ENCODE measurements at places on chromosomes 11 and 22.

DNA sequence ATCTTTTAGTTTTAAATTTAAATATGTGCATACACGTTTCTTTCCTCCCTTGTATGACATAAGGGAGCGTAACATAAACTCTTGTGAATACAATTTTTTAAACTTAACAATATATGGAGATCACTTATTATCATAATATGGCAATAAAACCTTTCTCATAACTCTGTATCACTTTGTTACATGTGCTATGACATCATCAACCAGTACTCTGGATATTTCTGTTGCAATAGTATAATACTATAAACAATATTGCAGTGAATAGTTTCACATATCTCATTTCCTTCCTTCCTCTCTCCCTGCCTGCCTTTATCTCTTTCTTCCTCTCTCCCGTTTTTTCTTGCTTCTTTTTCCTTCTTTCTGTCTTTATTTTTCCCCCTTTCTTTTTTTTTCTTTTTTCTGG, 1278.0 kb upstream of the CNTN5 start:
- no peak for DNase-seq

DNA sequence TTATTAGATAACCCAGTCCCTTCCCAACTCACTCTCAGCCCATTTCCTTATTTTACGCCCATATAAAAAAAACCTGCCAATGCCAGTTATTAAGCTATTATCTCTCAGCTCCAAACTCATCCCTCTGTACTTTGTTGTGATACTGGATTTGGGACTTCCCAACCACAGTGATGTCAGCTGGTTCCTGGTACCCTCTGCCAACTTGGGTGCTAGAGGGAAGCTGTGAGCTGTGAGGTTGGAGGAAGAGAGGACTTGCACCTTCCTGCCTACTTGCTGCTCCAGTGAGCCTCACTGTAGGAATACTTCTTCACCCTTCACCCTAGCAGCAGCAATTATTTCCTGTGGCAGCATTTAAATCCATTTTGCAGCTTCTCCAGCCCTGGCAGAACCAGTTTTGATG, 19.2 kb upstream of the CSF2RB start:
- no peak for DNase-seq

GRCh38 chr11:10725114-10725906, 25.7 kb upstream of the CTR9 start:
- DNase-seq: no peak

- no peak for DNase-seq
These were observed 215.3 kb downstream of the TBC1D22A start for GRCh38 chr22:46977656-46978343.

Measured in GM12865 (cell line).